ENCODE measurements at places on chromosomes 12 and 14.

- peak; percentile 62 for DNase-seq
Observed at GRCh38 chr14:78319406-78319805, 149.2 kb downstream of the NRXN3 start.

DNA sequence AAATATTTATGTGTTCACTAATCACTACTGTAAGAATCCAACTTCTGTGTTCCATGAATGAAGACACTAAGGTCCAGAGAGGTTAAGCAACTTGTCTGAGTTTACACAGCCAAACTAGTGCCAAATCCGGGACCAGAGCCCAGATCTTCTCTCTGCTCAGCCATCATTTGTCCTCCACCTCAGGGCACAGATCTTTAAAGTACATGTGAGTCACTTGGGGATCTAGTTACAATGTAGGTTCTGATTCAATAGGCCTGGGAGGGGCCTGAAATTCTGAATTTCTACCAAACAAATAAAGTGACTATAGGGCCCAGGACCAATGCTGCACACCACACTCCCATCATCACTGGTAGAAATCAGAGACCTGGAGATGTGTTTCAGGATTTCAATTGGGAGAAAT, 162.9 kb downstream of the GXYLT1 start:
- no peak for DNase-seq

- no peak for DNase-seq
Observed at GRCh38 chr14:46399049-46399448, 252.5 kb downstream of the RPL10L start.

- no peak for DNase-seq
Observed at GRCh38 chr12:72074065-72074464, 135.4 kb downstream of the TPH2 start.

DNA sequence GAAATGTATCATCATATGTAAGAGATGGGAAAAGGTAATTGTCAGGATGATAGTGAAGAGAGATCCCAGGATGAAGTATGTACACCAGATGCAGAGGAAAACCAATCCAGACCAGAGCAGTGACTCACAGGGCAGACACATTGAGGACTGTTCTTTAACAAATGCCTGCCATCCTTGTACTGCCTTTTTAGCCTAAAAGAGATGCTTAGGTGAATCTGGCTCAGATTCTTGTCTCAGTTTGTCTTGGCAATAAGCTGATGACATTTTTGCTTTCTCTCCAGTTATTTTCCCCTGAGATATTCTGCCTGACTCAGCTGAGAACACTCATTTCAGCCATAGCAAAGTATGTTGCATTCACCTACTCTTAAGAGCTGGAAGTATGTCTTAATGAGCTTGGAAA, 405.3 kb upstream of the USP15 start:
- DNase-seq, result no peak

GRCh38 chr12:87756111-87756510, 273.1 kb downstream of the C12orf50 start:
- DNase-seq, result no peak

DNA sequence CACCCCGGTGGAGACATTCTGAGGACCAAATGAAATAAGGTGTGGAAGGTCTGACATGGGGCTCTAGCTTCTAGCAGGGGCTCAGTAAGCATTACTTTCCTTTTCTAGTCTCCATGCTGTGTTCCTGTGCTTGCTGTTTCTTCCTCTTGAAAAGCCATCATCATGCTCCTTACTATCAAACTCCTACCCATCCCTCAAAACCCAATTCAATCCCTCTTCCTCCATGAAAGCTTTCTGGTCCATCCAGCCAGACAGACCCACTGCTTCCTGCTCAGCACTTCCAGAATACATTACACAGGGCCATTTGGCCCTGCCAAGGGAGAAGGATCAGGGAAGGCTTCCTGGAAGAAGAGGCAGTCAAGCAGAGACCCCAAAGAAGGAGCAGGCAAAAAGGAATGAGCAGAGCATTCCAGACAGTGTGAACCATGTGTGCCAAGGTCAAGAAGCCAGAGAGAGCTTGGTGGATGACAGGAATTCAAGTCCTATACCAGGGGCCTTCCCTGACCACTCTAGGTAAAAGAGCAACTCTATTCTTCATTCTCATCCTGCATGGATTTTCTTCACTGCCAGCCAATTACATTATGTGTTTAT, 59.5 kb downstream of the NUAK1 start:
- DNase-seq, result no peak

GRCh38 chr12:84694116-84694515, 218.5 kb downstream of the SLC6A15 start:
- DNase-seq, result no peak

GRCh38 chr14:21915826-21916225, 242.2 kb upstream of the OR4E1 start:
- no peak for DNase-seq

- no peak for DNase-seq
Observed at GRCh38 chr14:51336734-51337133, 96.7 kb downstream of the TMX1 start.

GRCh38 chr14:77353469-77354141, 23.3 kb downstream of the TMED8 start:
- DNase-seq, result no peak

GRCh38 chr12:107130830-107131611, 37.7 kb upstream of the CRY1 start:
- DNase-seq, result no peak

GRCh38 chr12:72274931-72275330, 2.8 kb downstream of the TRHDE start:
- DNase-seq, result peak; percentile 8

DNA sequence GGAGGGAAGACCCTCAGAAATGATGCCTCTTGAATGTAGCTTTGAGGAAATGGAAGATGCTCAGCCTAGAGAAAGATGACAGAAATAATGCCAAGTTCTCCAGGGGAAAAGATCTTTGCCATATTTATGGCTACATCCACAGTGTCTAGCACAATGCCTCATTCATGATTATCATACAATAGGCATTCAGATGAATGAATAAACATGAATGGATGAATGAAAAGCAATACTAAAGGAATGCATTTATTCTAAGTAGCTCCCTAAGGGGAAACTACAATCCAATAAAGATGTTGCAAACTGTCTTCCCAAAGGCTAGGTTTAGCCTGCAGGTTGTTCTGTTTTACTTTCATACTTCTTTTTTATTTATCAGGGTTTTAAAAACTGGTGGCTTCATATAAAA, 12.0 kb downstream of the TMTC1 start:
- no peak for DNase-seq

DNA sequence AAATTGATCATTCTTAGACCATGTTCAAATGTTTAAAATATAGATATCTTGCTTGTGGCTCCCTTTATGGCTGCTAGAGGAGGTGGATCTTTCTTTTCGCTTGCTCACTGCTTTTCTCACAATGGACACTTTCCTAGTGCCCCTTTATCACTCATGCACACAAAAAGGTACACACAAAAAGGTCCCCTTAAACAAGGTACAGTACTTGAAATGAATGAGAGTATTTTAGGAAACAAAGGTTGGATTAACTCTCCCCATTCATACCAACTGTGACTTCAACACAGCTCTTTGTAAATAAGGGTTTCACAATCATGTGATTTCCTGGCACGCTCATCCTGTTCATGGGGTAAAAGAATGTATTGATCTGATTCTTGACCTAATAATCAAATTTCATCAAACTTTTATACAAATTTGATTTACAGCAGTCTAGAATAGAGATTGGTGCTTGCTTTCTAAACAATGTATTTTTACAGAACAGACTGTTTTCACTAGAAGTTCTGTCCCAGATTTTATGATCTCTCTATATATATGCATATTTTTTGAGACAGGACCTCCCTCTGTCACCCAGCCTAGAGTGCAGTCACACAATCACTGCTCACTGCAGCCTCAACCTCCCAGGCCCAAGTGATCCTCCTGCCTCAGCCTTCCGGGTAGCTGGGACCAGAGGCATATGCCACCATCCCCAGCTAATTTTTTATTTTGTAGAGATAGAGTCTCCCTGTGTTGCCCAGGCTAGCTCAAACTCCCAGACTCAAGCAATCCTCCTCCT, 34.4 kb upstream of the EPS8 start:
- DNase-seq, result no peak

DNA sequence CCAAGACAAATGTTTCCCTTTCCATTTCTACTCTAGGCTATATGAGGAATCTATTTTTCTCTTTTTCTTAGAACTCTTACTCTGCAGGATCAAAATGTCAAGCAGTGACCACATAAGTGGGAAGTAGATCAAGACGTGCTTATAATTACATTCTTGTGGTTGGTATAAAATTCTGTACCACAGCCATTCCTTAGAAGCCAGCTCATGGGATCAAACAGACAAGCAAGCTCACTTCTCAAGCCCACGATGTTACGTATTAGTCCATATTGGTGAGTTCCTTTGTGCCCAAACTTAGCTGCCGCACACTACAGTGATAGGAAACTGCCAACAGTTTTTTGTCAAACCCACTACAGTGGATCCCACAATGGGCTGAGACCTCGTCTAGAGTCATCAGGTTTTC, 53.4 kb downstream of the IFNG start:
- peak; percentile 26 for DNase-seq

DNA sequence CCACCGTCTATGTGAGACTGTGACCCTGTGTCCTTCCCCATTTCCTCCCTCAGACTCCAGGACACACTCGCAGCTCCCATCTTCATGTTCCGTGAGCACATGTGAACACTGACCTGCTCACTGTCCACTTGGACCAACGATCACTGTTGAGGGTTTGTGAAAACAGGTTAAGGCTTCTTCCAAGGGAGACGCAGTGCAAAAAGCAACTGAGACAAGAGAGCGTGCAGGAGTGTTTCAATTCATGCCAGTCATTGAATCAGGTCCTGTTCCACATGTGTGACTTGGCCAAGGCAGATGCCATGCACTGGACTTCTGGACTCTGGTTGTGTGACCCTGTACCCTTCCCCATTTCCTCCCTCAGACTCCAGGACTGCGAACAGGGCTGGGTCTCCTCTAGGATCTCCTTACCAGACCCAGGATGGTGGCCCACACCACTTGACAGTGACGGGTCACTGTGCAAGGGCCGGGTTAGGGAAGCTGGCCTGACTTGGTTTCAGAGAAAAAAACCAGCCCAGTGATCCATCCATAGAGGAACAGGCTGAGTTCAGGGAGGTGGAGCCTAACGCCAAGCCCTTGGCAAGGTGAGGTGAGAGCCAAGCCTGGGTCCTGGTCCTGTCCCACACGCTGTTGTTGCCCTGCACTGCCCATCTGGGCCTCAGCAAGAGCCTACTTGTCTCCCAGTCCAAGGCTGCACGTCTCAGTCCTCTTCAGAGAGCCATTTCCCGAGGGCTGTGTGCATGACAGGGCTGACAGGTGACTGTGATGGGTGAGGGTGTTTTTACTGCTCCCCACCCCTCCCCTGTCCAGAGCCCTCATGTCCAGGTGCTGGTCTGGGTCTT, 5.7 kb upstream of the KRT5 start:
- DNase-seq, result no peak

GRCh38 chr14:30528119-30528518, 30.8 kb upstream of the G2E3 start:
- DNase-seq, result no peak

DNA sequence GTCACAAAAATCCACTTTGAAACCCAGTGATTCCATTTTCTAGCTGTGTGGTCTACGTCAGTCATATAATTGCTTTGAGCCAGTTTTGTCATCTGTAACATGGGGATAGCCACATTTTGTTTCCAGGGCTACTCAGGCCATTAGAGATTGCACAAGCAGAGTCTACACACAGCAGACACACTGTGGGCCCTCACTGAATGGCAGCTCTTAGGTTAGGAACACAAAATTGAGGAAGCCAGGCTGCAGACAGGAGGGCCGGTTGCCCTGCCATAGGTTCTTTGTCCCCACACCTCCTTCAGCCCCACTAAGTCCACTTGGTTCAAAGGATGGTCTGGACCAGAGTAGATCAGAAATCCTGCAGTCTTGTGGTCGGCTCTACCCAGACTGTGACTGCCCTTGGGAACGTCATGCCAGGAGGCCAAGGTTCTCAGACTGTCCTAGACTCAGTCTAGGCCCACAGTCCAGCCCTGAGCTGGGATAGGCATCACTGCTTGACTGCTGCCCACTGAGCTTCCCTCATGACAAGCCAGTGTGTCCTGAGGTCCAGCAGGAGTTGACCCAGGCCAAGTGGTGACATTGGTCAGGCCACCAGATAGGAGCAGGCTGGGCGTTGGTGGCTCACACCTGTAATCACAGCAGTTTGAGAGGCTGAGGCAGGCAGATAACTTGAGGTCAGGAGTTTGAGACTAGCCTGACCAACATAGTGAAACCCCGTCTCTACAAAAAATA, 3.8 kb upstream of the MYH7 start:
- no peak for DNase-seq

GRCh38 chr12:28872654-28873268, 276.3 kb upstream of the FAR2 start:
- DNase-seq, result peak; percentile 78

DNA sequence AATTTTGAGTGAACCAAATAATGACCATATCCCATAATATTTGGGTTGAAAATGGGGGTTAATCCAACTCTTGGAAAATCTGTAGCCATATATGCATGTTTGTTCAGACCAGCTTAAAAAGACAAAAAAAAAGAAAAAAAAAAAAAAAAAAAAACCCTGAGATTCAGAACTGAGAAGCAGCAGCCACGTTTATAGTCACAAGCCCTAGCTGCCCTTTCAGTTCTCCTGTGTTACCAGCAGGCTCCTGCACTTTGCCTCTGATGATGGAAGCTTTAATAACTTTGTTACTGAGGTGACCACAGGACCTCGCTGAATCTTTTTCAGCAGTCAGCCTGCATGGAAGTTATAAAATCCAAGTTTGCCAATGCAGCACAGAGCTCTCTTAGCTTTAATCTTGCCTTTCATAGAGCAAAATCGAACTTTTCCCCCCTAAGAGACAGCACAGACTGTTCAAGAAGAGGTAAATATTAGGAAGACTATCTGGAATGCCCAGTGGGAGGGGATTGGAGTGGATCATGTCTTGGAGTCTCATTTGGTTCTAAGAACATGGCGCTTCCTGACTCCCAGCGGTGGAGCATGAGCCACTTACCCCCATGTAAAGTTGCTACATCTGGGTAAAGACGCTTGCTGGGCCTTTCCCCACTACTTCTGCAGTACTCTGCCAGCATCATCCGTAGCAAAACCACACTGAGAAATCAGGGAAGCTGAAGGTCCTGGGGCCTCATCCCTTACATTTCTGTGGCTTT, 20.6 kb downstream of the GNG2 start:
- DNase-seq, result no peak

GRCh38 chr12:132561427-132562156, 48.8 kb downstream of the LRCOL1 start:
- DNase-seq, result peak; percentile 14

DNA sequence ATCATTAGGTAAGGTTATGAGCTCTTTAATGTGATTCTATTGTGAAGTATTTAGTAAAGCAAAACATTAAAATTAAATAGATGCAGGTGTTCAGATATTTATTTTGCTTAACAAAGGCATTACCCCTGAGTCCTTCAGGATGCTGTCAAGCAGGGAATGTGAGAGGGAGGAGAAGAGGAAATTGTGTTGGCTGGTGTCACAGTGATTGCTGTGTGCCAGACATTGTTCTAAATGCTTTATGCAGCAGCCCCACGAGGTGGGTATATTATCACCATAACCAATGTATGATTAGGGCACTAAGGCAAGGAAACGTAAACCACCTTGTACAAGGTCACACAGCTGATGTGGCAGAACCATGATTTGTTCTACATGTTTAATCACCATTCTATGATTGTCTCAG, 80.1 kb downstream of the STAB2 start:
- DNase-seq, result no peak

GRCh38 chr12:45276154-45276755, 60.4 kb downstream of the ANO6 start:
- DNase-seq, result no peak

GRCh38 chr12:97595936-97596335, 133.3 kb downstream of the RMST start:
- no peak for DNase-seq

- DNase-seq, result no peak
Observed at GRCh38 chr12:96743606-96744005, 163.5 kb upstream of the NEDD1 start.

- DNase-seq, result no peak
Observed at GRCh38 chr12:96770219-96771102, 136.6 kb upstream of the NEDD1 start.
